ENCODE measurements at places on chromosomes 2 and 18.

DNA sequence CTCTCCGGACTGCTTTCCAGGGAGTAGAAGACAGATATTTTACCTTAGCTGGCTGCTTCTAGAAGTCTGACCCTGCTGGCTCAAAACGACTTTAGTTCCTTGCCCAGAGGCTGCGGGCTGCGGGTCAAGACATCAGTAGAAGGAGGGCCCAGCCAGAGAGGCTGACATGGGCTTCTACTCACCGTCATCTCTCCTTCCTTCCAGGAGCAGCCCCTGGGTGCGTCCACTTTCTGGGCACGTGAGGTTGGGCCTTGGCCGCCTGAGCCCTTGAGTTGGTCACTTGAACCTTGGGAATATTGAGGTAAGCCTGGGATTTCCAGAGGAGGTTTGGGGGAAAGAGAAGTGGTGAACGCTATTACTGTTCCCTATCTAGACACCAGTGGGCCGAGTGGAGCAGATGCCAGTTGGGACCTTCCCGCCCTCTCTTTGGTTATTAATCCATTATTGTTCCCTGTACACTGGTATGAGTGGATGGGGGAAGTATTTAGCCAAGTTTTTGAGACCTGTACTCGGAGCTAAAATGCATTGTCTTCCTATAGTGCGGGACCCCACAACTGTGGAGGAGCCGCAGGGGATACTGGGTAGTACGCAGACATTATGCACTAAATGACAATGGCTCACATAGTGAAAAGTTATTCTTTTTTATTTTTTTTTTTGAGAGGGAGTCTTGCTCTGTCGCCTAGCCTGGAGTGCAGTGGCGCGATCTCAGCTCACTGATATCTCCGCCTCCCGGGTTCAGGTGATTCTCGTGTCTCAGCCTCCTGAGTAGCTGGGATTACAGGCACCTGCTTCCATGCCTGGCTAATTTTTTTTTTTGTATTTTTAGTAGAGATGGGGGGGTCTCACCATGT, 26.3 kb upstream of the CASP8 start:
- no peak for DNase-seq

DNA sequence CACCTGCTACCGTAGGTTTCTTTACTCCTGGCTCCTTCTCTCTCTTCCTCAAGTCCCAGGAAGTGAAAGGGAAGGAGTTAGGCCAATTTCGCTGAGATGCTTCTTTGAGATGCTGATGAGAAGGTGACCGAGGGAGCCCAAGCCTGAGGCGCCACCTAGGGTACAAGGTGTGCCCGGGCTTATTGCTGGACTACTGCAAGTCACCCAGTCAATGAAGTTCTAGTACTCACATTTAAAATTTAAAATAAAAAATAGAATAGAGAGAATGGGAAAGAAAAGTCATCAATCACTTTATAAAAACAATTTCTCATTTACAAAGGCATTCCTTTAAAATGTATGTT, 45.3 kb downstream of the ACAA2 start:
- DNase-seq: no peak

DNA sequence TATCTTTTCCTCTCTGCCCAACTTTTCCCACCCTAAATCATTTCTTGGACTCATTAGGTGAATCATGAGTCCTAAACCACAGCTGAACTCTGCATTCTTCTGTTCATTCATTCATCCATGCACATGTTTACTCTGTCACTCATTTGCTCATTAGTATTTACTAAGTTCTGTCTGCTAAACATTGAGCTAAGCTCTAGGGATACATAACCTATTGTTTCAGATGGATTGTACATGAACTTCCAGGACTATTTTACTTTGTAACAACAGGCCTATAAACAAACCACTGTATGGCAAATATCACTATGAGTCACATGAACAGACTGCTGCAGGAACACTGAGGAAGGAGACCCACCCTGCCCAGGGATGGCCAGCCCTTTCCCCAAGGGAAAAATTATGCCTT, 14.6 kb upstream of the DYNC2LI1 start:
- DNase-seq: peak; percentile 29

DNA sequence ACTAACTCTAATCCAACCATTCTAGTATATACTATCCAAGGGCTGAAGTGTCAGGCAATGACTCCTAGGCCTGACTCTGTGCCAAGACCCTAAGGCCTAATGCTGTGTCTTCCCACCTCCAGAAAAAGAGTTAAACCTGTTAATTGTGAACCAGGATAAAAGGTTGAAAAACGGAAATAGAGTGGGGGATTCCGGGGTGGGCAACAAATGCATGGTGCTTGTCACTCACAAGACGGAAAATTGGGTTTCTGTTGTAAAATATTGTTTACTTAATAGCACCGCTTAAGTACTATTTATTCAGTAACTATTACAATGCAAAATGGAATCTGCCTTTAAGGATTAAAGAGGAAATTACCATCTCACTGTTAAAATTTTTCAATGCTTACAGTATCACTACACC, 3.2 kb downstream of the STK17B start:
- DNase-seq: no peak

- DNase-seq: no peak
Measured at GRCh38 chr18:36672437-36673344, 156.1 kb downstream of the TPGS2 start.

- DNase-seq: no peak
Measured at GRCh38 chr2:147715807-147716206, 129.0 kb upstream of the ACVR2A start.

DNA sequence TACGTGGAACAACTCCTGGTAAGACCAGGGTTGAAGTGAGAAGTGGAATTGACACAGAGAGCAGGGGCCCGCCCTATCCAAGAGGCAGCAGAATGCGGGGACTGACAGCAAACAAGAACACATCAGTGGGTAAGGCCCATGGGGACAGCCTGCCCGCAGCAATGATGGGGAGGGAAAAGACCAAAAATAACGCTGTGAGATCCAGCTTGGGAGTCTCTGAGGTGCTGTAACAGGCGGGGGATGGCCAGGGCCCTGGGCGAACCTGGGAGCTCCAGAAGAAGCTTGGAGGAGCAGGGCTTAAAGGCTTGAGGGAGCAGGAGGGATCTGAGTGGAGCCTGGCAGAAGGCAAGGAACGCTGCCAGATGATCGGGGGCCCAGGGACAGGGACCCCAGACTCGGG, 173.4 kb downstream of the TMEM200C start:
- no peak for DNase-seq

- DNase-seq: no peak
Measured at GRCh38 chr18:44901283-44901682, 220.6 kb downstream of the SETBP1 start.

DNA sequence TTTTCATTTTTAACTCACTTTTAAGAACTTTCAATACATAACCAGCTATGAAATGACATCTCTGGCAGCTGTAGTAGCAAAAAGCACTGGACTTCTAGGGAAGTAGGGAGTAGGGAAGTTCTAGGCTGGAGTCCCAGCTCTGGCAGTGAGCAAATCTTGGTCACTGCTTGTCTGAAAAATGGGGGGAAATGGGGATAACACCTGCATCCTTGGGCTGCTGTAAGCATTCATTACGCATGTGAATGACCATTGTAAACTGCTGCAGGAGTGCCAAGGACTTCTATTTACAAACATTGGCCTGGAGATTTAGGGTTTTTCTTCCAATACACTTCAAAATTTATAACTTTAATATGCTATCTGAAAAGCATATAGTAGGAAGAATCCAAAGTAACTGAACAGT, 972 bp upstream of the MPP4 start:
- DNase-seq: no peak

DNA sequence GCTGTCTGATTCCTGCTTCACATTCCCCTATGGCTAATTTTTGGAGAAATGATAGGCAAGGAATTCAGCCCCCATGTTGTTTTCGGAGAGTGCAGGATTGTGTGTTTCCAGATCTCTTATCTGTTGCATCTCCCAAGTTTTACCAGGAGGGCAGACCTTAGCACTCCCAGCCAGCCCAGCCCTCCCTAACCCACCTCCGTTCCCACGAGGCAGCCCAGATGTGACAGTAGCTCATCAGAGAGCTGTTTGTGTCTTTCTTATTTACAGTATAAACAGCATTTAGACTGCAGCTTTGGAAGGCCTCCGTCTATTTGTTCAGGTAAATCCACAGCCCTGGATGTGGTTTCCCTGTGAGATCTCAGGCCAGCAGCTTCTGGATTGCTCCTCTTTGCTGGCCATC, 91.6 kb downstream of the THNSL2 start:
- DNase-seq: no peak

DNA sequence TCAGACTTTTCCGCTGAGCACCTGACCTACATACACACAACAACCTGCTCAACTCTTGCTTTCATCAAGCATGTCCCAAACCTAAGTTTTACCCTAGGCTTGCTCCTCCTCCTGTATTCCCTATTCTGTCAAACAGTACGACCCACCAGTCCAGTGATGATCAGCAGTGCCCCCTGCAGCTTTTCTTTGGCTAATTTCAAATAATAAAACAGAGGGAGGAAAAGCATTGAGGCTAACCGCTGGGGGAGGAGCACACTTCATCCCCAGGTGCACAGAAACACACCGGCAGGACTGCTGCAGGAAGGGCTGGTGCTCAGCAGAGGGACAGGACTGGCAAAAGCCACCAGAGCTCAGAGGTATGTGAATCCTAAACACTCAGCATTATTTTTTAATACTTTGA, 21.2 kb downstream of the E2F6 start:
- no peak for DNase-seq

DNA sequence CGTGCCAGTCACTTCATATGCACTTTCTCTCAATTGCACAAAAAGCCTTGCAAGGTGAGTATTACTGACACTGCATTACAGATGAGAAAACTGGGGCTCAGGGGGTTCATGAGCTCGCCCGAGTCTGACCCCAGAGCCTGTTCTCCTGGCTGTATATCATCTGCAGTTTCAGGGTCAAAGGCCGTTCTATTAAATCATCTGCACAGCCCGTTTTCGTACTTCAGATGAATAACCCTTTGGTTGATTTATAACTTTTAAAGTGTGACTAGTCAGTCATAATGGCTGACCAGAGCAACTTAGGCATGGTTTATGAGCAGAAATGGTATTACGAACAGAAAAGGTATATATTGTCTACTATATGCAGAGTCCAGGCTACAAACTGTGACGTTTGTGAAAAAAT, 35.3 kb upstream of the NPAS2 start:
- DNase-seq: no peak

GRCh38 chr18:75173125-75173432, 35.9 kb downstream of the PTGR3 start:
- no peak for DNase-seq

- no peak for DNase-seq
Measured at GRCh38 chr2:128264881-128265607, 53.6 kb downstream of the HS6ST1 start.

- DNase-seq: no peak
Measured at GRCh38 chr18:48409591-48410094, 460 bp upstream of the ZBTB7C start.

GRCh38 chr2:181459621-181460021, 2.4 kb downstream of the ITGA4 start:
- no peak for DNase-seq

DNA sequence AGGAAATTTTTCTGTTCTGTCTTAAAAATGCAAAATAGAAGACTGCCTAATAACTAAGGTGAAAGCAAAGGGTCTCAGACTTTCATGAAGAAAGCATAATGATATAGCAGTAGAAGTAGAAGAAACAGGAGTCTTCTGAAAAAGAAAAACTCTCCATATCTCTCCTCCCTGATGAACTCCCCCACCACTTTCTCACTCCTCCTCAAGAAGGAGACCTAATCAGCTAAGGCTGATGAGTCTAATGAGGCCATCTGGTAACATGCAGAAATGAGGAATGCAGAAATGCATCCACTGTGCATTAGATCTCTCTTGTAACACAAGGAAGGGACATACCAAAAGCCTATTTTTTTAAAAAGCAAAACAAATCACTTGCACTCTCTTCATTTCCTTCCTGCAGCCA, 273.7 kb upstream of the UBE2E3 start:
- DNase-seq: no peak

DNA sequence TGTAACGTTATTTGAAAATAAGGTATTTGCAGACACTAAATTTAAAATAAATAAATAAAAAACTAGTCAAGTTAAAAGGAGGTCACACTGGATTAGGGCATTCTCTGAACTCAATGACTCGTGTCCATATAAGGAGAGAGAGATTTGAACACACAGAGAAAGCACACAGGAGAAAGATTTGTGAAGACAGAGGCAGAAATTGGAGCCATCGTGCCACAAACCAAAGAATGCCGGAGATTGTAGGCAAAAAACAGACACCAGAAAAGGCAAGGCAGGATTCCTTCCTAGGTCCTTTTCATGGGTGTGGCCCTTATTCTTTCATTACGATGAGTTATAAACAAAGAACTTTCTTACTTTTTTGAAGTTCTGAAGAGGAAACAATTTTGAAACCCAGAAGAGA, 981.5 kb downstream of the DCDC2C start:
- DNase-seq: no peak

- DNase-seq: no peak
Measured at GRCh38 chr2:160411167-160411566, 82.4 kb downstream of the RBMS1 start.

- DNase-seq: no peak
Measured at GRCh38 chr2:219285373-219285735, 6.2 kb downstream of the DNAJB2 start.

DNA sequence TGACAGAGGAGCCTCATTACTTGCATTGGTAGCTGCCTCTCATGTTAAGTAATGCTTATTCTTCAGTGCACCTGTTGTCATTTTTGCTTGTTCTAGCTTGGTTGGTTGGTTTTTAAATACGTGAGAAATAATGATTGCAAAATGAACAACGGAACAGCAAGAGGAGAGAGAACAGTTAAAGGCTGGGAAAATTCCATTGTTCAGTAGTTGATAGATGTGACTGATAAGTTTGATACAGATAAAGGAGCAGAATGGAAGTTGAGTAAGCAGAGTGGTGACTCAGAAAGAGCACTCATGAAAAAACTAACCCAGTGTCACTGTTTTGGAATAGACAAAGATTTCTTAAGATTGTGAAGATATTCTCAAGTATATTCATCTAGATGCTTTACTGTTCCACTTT, 50.5 kb downstream of the MTA3 start:
- DNase-seq: no peak

DNA sequence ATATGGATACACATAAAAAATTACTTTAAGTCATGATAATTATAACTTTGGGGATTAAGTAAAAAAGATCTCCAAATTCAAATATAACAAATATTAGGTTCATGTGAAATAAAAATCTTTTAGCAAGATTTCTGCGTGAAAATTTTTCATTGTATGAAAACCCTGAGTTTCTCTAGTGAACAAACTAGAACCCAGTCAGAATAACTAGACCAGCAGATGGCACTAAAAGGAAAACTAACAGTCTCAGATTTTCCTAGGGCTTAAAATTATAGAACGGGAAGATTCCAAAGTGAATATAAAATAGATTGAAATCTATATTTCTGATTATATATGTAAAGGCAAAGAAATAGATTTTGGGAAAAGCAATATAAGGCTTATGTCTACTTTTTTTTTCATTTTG, 43.3 kb downstream of the TMEM200C start:
- no peak for DNase-seq

- DNase-seq: no peak
Measured at GRCh38 chr2:18980104-18980785, 378.2 kb downstream of the OSR1 start.

GRCh38 chr18:44597797-44598196, 82.9 kb upstream of the SETBP1 start:
- DNase-seq: no peak

GRCh38 chr2:149331023-149331400, 625 bp downstream of the LYPD6 start:
- no peak for DNase-seq

All from HFF-Myc (cell line).